ENCODE measurements at places on chromosomes 5 and 9.

GRCh38 chr5:180284149-180284548, 7.7 kb downstream of the MAPK9 start:
- no peak for DNase-seq

- DNase-seq: no peak
Observed at GRCh38 chr5:56681346-56681745, 134.0 kb upstream of the MAP3K1 start.

DNA sequence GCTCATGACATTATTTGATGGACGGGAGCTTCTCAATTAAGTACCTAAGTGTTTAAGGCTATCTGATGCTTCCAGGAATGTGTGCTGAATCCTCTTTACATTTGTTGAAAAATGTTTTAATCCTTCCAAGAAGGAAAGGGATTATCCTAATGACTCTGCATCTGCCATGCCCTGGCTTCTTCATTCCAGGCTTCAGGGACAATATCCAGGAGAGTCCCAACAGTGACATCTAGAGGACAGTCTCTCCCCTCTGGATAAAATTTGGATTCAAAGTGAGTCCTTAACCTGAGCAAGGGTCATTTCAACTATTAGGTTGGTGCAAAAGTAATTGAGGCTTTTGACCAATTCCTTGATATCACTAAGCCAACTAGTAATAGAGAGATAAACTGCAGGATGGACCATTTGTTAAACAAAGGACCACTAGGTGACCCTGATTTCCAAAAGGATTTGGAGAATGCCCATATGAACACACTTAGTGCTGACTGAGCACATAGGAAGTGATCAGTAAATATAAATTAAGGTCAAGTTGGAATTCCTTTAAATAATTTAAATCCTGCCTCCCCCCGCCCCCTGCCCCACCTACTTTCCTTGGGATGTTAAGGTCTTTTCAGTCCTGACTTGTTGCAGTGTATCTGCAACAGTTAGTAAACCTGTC, 19.1 kb downstream of the TNFSF8 start:
- DNase-seq: no peak

GRCh38 chr5:2912741-2913140, 161.3 kb upstream of the IRX2 start:
- no peak for DNase-seq

GRCh38 chr5:95984287-95984938, 22.8 kb upstream of the ELL2 start:
- no peak for DNase-seq

- DNase-seq: no peak
Observed at GRCh38 chr5:156481741-156482140, 154.8 kb downstream of the SGCD start.

GRCh38 chr9:129131300-129132145, 20.3 kb downstream of the PTPA start:
- DNase-seq: peak; percentile 68

DNA sequence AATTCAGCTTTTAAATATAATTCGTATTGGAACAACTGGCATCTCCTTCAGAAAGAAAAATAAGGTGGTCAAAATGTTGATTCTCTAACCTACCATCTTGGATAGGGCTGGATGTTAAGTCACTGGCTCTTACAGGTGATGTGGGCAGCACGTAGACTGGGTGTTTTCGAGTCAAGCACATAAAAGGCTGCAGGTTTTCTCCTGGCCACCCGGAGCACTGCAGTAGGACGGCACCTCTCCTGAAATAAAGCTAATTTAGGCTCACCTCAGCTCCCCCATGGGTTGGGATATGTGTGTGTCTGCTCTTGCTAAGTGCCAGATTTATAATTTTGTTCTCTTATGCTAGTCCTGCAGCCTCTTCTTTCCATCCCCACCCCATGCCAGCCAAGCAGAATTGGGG, 80.3 kb downstream of the IQGAP2 start:
- no peak for DNase-seq

- DNase-seq: no peak
Observed at GRCh38 chr9:93299418-93300174, 115.7 kb downstream of the WNK2 start.

- no peak for DNase-seq
Observed at GRCh38 chr5:1517838-1518237, 5.9 kb downstream of the LPCAT1 start.

GRCh38 chr5:74295676-74296075, 344.9 kb downstream of the ENC1 start:
- no peak for DNase-seq

DNA sequence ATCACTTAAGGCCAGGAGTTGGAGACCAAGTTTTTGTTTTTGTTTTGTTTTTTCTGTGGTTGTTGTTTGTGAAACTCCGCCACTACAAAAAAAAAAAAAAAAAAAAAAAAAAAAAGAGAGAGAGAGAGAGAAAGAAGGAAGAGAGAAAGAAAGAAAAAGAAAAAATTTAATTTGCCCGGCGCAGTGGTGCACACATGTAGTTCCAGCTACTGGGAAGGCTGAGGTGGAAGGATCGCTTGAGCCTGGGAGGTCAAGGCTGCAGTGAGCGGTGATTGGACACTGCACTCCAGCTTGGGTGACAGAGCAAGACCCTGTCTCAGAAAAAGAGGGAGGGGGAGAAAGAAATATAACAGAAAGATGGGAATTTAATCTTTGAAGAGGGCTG, 902 bp downstream of the THG1L start:
- no peak for DNase-seq

DNA sequence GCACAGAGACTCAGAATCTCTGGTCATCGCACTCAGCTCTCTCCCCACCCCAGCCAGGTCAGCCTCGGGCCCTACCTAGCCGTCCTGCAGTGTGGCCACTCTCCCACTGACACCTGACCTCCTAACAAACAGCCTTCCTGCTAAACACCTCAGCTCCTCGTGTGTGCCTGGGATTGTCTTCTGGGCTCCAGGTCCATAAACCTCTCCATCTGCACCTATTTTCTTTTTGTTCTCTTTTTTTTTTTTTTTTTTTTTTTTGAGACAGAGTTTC, 193.6 kb downstream of the ROR2 start:
- no peak for DNase-seq

- no peak for DNase-seq
Observed at GRCh38 chr5:76615759-76616158, 7.4 kb downstream of the F2RL2 start.

- no peak for DNase-seq
Observed at GRCh38 chr9:101093620-101094019, 65.1 kb downstream of the PLPPR1 start.

DNA sequence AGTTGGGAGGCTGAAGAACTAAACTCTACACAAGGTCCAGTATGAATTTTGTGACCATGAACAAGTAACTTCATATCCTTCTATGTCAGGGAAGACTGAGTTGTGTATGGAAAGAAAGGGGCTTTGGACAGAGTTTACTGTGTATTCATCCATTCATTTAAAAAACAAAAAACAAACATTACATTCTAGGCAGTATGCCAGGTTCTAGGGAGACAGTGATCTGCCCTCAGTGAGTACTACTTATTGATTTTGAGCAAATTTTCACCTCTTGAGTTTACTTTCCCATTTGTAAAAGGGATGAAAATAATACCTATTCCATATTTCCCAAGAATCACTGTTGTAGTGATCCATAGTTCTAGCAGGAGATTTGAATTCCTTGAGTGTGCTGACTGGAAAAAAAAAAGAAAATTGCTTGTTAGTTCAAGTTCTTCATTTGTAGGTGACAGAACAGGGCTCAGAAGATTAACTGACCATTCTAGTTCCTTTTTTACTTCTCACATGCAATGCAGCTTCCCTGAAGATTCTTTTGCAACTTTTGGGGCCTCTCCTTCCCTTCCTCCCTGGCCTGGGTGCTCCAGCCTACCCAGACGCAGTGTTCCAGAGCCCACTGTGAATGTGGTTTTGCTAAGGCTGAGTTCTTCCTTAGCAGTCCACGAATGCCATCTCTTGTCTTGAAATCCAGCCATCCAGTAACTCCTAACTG, 2.6 kb upstream of the GAPVD1 start:
- DNase-seq: peak; percentile 61

DNA sequence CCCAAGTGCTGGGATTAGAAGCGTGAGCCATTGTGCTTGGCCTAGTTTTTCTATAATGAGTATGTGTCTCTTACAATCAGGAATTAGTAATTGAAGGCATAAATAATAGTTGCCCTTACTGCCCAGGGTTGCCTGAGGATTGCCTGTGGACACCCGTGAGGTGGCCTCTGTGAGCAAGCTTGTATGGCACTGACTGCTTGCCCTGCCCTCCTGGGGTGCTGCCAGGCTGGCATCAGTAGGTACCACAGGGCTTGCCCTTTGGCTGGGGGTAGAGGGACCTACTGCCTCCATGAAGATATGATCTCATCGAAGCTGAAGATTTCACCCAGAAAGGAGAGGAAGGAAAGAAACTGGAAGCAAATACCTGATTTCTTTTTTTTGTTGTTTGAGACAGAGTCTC, 23.8 kb upstream of the PHF19 start:
- DNase-seq: no peak

DNA sequence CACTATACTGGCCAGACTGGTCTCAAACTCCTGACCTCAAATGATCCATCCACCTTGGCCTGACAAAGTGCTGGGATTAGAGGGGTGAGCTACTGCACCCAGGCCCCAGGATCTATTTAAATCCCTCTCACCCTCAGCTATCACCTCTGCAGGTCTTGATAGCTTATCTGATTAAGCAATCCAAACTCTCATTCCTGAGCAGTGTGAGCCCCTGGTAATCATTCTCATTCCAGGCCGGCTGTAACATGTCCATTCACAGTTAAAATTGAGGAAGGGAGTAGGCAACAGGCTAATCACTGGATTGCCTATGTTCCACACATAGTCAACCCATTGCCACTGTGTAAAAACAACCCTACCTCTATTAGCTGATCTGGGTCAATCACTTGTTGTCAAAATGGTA, 111.1 kb downstream of the AGTPBP1 start:
- DNase-seq: no peak

DNA sequence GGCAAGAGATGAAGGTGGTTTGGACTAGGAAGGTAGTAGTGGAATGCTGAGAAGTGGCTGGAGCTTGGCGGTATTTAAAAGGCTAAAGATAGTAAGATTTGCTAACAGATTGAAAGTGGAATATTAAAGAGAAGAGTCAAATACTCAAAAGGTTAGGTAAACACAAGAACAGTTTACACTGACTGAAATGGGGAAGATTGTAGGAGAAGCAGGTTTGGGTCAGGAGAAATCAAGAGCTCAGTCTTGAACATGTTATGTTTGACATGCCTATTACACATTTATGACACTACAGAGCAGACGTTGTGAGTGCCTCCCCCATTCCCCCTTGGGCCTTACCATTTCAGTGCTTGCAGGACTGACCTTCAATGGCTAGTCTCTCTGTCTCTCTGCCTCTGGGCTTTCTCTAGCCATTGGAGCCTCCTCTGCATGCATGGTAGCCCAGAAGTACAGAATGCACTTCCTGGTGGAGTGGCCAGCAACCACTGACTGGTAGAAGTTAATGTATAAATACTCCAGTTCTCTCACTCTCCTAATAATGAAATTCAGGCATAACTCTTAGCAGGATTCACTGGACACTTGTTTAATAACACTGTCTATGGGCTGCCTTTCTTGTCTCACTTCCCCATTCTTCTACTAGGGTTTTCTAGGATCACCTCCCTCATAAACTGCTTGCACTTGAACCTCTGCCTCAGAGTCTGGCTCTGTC, 56.8 kb downstream of the HMGCS1 start:
- no peak for DNase-seq

DNA sequence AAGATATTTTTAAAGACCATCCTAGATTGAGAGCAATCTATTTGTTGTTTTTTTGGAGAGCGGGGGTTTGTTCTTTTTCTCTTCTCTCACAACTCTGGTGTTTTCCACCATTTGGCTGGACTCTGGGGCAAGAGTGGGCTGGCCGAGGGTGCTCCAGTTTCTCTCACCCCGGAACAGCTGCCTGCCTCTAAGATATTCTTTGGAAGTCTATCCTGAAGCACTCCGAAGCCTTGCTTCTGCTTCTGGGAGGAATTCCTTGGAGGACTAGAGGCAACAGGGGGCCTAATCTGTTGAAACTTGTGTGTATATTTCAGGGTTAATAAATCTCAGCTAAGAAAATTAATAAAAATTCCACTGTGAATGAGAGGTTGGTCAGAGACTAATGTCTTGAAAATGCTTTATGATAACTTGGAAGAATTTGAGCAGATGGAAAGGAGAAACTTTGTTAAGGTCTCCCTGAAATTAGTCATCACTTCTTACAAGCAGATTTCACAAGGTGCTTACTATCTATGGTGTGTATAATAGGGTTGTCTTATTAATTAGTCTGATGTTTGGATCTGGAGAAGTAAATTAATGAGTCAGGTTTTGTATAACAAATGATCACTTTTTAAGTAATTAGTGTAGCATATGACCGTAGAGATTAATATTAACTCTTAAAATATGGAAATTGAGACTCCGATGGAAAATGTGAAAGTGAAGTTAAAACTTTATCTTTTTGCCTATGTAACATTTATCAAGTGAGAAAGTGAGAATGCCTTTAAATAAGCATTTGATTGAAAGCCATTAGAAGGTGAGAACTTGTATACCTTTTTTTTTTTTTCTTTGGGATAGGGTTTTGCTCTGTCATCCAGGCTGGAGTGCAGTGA, 4.0 kb downstream of the MAN2A1 start:
- DNase-seq: no peak

GRCh38 chr5:170471551-170472178, 32.2 kb upstream of the KCNIP1 start:
- no peak for DNase-seq

- no peak for DNase-seq
Observed at GRCh38 chr9:75539523-75539922, 350.9 kb upstream of the PCSK5 start.

GRCh38 chr5:72067682-72068470, 39.4 kb upstream of the MAP1B start:
- no peak for DNase-seq

DNA sequence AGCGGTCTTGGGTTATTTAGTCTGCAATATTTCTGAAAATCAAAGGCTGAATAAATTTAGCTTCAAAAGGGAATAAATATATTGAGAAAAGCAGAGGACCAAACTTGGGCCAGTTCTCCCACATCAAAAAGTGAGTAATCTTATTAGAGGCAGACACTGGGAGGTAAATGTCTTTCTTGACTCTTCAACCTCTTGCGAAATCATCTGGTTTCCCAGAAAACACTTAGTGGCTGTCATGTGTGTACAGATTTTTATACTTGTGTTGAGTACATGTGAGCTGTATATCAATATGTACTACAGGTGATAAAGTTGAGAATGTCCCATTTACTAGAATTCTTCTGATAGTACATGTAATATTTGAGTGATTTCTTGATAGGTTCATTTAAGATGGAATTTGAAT, 454.9 kb downstream of the PRR16 start:
- DNase-seq: no peak

GRCh38 chr9:104833696-104834095, 69.8 kb downstream of the NIPSNAP3B start:
- DNase-seq: no peak

- no peak for DNase-seq
Observed at GRCh38 chr5:179553875-179554274, 3.5 kb downstream of the RUFY1 start.

- no peak for DNase-seq
Observed at GRCh38 chr5:170121321-170121720, 15.6 kb downstream of the FOXI1 start.

- no peak for DNase-seq
Observed at GRCh38 chr5:91541696-91542095, 158.6 kb upstream of the ARRDC3 start.

GRCh38 chr5:174794931-174795672, 70.7 kb downstream of the MSX2 start:
- DNase-seq: no peak
